ENCODE measurements at places on chromosomes 4 and X.

DNA sequence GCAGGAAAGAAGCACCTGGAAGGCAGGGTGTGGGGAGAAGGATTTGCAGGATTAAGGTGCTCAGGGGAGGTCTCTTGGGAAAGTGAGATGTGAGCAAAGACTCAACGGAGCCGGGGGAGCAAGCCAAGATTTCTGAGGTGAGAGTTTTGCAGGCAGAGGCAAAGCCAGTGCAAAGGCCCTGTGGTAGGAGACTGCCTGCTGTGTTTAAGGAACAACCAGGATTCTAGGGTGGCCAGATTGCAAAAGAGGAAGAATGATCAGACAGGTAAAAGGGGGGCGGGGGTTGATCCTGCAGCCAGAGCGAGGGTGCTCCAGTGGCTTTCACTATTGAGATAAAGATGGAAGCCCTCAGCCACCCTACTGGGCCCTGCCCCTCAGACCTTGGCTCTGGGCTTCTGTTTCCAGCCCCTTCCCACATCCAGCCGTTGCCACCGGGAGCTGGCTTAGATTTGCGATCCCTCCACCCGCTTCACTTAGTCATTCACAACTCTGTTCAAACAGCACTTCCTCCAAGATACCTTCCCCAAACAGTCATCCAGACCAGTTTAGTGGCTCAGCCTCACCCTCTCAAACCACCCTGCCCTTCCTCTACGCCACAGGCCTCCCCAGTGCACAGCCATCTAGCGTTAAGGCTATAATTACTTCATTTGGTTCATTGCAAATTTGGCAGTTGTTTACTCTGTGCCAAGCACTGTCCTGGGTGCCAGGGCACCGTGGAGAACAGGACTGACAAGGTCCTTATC, 23.3 kb upstream of the BCOR start:
- DNase-seq, result no peak

DNA sequence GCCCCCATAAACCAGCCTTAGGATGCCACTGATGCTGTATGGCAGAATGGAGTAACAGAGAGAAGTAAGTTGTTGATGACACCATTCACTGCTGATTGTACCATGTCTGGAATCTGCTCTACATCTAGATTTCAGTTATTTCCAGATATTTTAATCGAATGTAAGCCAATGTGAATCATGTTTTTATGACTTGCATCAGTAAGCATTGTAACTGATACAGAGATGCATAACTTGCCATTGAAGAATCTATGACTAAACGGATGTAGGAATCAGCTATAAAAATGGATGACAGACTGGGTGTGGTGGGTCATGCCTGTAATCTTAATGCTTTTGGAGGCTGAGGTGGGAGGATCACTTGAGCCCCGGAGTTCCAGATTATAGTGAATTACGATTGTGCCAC, 161.0 kb upstream of the GATB start:
- no peak for DNase-seq

GRCh38 chr4:123306769-123307168, 89.8 kb upstream of the SPRY1 start:
- DNase-seq, result no peak

- no peak for DNase-seq
These were observed 119.0 kb downstream of the REELD1 start for GRCh38 chr4:146333187-146333894.

DNA sequence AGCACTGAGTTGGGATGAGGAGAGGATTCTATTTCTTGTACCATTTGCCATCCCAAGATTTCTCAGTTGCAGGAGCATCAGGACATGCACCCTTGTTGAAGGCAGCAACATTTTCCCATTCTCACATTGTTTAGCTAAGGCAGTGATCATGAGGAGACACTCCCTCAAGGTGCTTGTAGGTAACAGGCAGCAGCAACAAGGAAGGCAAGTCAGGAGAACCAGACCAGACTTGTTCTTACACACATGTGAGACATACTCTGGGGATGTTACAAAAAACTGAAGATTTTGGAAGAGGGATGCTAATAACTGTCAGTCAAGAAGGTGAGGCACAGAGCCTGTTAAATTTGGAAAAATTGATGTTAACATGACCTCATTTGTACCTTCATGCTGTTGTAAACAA, 15.5 kb upstream of the HPGDS start:
- no peak for DNase-seq
